ENCODE measurements at places on chromosomes 3 and 15.

DNA sequence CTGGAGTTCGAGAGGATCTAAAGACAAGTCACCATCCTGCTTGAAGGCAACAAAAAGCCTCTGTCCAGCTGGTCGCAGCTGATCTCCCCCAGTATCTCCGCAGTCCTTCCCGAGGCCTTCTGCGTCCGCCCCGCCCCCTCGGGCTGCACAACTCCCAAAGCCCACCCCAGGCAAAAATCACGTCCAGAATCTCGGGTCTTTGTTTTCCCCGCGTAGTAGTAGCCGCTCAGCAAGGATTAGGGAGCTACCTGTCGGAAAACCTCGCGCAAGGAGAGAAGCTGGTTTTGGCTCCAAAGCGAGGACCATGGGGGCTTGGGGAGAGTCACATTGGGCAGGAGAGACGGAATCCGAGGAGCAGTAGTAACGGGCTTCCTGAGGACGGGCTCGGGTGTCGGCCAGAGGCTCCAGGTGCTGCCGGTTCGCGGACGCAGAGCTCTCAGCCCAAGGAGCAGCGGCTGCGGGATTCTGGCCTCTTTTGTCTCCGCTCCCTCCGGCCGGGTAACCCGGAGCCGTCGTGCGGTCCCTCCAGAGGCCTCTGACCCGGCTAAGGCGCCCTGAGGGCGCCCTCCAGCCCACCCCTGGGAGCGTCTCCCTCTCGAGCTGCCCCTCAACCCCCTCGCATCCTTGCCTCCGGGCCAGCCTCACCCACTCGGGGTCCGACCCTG, 401 bp downstream of the ZSCAN29 start:
- DNase-seq: no peak

DNA sequence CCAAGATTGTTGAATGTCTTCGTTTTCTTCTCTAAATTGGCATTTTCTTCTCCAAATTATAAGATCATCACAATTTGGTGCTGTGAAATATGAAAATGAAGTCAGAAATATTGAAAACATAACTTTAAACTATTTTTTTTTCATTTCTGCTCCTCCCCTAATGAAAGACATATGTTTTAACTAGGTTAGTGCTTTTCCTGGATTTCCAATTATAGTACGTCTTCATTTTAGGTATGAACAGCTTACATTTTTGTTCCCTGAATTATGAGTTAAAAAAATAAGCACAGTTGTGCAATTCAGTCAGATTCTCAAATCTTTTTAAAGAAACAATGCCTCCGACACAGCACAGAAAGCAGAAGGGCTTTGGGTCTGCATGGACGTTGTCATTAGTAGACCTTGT, 83.5 kb upstream of the CFAP20DC start:
- DNase-seq: no peak

- DNase-seq: no peak
Measured at GRCh38 chr3:73563896-73564582, 60.7 kb downstream of the PDZRN3 start.

DNA sequence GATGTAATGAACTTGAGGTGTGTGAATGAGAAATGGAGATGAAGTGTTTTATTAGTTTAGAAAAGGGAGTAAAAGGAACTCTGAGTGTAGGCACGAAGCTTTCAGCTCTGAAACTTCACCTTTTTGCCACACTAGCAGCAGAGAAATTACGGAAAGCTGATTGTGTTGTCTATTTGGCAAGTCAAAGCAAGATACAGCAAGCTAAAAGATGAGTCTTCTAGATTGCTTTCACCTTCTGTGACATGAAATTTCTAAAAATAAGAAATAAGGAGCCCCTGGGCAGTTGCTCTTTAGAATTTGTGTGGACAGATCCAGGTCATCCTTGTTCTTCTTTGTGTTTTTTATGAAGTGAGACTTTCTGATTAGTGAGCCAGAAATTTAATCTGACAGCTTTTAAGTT, 143.4 kb downstream of the FNDC3B start:
- no peak for DNase-seq

- no peak for DNase-seq
Measured at GRCh38 chr3:63051920-63052319, 176.7 kb upstream of the CADPS start.

DNA sequence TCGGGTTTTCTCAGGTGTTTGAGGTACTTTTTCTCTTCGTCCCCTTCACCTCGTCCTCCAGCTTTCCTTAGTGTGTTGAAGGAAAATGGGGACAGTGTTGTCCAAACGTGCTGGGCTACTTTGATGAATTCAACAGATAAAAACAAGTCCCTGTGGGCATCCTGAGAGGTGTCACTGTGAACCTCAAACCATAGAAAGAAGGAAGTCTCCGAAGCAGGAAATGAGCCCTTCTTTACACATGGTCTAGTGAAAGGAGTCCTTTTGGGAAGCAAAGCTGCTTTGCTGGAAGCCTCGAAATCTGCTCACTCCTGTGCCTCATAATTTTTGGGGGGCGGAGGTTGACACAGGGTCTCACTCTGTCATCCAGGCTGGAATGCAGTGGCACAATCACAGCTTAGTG, 10.6 kb downstream of the IL17RB start:
- no peak for DNase-seq

All from activated T-helper 2 cell treated with anti-CD3 and anti-CD28 coated beads, Interferon-gamma antibody, Interleukin-2, Interleukin-4, amounts not matched to agents 10 μg/mL and 5 μg/mL and 100 μg/mL, durations not matched to agents 14 hours and 24 hours and 36 hours (primary cell).